ENCODE measurements at places on chromosomes 4 and X.
A peak's percentile ranks its signal among the peaks of the same experiment; 100 is the strongest.

- DNase-seq = no peak
Observed at GRCh38 chrX:153668423-153669173, 5.0 kb downstream of the PNCK start.

DNA sequence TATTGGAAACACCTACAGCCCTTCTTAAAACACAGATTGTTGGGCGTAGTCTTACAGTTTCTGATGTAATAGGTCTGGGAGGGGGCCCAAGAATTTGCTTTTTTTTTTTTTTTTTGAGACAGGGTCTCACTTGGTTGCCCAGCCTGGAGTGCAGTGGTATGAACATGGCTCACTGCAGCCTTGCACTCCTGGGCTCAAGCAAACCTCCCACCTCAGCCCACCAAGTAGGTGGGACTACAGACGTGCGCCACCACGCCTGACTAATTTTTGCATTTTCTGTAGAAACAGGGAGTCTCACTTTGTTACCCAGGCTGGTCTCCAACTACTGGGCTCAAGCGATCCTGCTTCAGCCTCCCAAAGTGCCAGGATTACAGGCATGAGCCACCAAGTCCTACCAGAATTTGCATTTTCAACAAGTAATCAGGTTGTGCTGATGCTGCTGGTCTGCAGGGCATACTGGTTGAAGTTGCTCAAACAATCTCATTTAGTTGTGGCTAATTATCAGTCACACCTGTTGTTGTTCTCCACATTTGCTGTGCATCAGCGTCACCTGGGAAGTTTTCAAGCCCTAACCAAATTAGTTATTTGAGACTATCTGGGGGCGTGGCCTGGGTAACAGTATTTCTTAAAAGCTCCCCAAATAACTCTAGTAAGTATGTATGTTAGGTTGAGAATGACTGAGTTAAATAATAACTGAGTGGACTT lies 14.0 kb downstream of the TMEM154 start:
- no peak for DNase-seq

GRCh38 chr4:186936496-186937375 lies 213.1 kb upstream of the FAT1 start:
- no peak for DNase-seq

DNA sequence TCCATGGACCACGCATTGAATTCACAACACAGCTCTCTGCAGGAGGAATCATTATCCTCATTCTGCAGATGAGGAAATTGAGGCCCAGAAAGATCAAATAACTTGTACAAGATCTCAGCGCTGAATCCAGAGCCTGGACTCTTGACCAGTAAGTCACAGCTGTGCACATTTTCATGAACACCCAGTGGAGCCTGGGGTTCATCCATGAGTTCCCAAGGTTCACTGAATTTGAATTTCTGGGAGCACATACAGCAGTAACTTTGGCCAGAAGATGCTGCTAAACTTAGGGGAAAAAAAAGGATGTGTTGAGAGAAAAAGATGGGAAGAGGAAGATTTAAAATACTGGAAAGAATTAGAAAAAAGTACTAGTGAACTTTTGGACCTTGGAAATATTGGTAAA lies 218.7 kb upstream of the PPARGC1A start:
- no peak for DNase-seq

GRCh38 chr4:157977086-157977485 lies 195.7 kb downstream of the GASK1B start:
- DNase-seq = no peak

DNA sequence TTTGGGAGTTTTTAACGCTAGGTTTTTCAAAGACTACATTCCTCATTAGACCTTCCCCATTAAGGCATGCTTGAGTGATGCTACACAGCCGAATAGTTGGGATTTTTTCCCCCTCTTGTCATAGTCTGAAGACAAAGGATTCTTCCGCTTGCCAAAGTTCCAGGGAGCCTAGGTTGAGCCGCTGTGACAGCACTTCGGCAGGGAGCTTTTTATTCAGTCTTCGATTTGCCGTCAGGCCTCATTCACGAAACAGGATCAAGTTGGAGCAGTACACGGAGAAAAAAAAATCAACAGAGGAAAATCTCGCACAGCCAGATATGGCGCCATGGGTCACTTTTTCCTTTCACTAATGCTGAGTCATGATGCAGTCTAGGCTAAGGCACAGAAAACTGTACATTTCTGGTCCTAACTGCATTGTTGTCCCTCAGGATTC lies 24.3 kb downstream of the SHROOM3 start:
- no peak for DNase-seq

DNA sequence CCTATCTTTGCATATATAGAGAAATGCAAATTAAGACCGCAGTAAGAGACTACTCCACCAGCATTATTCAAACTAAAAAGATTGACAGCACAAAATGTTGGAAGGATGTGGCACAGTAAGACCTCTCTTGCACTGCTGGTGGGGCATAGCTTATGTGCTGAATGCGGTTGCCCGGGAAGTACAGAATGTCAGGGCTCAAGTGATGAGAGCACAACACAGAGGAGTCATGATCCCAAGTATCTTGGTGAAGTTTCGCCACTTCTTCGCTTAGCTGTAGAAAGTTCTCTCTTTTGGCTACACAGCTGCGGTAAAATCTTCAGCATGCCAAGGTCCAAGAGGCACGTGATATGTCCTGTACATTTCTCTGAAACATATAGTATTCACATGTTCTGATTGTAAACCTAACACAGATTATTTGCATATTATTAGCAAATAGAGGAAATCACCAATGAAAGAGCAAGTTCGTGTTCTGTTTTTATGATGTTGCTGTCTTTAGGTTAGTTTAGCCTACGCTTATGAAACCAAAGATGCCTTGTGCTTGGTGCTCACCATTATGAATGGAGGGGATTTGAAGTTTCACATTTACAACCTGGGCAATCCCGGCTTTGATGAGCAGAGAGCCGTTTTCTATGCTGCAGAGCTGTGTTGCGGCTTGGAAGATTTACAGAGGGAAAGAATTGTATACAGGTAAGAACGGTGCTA lies 55.0 kb downstream of the HTT-AS start:
- no peak for DNase-seq

GRCh38 chr4:150855981-150856510 lies 159.0 kb downstream of the LRBA start:
- no peak for DNase-seq

- no peak for DNase-seq
Observed at GRCh38 chrX:30637874-30638815, 15.1 kb upstream of the GK start.

GRCh38 chr4:26022346-26023202 lies 108.6 kb downstream of the SMIM20 start:
- no peak for DNase-seq

GRCh38 chrX:111098874-111099273 lies 2.9 kb downstream of the PAK3 start:
- peak; percentile 7 for DNase-seq

DNA sequence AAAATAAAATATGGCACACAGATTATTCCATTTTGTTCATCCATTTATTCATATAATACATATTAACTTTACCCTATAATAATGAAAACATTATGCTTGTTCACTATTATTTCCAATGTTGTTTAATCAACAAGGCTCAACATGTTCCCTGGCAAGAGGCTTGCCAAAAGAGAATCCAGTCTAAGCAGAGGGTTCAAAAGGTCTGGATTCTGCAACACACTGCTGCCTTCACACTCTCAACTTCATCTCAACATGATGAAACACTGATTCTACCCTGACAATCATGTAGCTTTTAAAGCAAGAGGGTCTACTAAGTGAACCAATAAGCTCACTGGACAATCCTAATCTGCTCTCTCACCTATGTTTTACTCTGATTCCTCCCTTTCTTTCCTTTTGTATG lies 101.1 kb downstream of the MID1 start:
- no peak for DNase-seq

GRCh38 chr4:119016636-119017035 lies 119.0 kb upstream of the MYOZ2 start:
- DNase-seq = no peak

GRCh38 chr4:101393256-101393655 lies 45.9 kb upstream of the PPP3CA start:
- DNase-seq = no peak

- DNase-seq = no peak
Observed at GRCh38 chrX:101176439-101176838, 43.1 kb upstream of the DRP2 start.

DNA sequence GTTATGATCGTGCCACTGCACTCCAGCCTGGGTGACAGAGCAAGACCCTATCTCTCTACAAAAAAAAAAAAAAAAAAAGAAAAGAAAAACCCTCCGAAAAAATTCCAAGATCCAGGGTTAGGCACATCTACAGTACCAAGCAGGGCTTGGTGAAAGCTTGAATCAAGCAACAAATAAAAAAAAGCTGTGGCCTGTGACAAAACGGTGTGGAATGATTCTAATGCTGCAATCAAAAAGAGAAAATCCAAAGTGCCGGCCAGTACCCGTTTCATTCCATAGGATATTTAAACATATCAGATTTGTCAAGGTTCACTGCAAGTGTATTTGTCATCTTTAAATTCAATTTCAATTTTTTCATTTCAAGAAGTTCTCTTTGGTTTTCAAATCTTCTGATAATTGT lies 20.5 kb downstream of the RWDD4 start:
- no peak for DNase-seq

DNA sequence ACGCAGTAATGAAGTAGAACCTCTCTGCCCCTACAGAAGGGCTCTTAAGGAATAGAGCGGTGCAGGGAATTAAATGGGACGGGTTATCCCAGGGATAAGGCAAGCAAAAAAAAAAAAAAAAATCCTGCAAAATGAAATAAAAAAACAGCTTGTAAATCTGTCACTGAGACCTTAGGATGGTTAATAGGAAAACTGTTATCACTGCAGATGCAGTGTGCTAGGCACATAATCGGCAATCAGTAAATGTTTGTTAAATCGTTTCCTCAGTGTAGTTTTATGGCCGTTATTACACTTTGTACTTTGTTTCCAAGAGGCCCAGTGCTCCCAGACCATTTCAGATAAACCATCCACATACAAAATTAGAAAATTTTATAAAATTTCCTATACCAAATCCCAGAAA lies 1.0 kb downstream of the HNRNPH2 start:
- DNase-seq = no peak

DNA sequence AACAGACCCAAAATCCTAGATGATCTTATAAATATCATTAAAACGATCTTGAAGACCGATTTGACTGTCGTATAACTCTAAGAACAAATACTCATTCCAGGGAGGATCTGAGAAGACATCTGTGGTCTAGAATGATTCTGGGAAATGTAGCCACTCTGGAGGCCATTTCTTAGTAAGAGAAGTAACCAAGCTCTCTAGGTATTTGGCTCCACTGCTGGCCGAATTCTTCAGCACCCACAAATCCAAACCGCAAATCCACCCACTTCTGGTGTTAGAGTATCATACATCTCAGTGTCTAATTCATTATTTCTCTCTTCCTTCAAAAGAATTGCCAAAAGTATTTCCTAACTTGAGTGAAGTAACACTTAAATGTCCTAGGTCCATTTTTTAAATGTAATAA lies 23.9 kb downstream of the KLHL5 start:
- DNase-seq = no peak

GRCh38 chr4:26081795-26082498 lies 167.9 kb downstream of the SMIM20 start:
- no peak for DNase-seq

All from nucleus accumbens (tissue), 56 donors.